Fibroblast of the aortic adventitia (primary cell): ENCODE measurements at places on chromosomes 6 and 20.

DNA sequence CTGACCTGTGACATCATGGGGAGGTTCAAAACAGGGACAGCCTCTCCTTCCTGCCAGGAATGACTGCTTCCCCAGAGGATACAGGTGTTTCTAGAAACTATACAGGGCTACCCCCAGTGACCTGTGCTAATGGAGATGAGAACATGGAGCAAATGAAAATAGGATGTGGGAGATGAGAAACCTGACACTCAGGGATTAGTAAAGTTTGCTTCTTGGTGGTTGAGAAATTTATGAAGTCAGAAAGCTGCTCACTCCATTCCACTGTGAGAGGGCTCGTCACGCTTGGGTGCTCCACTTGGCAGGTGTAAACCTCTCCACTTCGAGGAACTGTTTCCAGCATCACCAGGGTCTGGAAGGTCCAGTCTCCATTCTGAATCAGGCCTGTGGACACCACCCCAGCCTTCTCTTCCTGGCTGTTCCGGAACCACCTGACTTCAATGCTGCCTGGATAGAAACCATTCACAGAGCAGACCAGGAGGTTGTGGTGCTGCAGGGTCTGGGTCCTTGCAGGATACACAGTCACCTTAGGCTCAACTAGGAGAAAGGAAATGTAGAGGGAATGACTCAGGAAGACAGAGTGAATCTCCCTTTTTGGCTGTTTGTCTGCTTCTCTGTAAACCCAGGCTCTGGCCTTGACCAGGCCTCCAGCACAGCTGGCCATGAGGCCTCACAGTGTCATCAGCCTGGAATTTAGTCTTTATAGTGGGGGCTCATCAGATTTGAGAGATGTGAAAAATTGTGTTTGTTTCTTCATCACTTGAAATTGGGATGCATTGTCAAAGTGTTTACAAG, 10.8 kb downstream of the HLA-DRB5 start:
- no peak for DNase-seq

DNA sequence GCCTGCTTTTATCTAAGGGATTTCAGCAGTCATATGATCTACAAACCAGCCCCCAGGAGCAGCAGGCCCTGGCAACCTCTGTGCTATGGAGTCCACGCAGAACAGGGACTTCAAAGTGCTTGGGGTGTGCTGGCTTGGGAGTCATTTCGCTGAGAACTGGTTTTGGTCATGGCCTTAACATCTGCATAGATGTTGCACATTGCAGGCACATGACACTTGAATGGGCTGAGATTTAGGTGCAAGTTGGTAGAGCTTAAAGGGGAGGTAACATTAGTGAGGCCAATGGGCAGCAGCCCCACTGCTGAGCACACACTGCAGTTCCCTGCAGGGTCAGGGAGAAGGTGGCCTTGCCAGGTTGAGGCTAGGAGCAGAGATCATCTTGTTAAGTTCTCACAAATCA, 43.6 kb downstream of the RREB1 start:
- DNase-seq: no peak

DNA sequence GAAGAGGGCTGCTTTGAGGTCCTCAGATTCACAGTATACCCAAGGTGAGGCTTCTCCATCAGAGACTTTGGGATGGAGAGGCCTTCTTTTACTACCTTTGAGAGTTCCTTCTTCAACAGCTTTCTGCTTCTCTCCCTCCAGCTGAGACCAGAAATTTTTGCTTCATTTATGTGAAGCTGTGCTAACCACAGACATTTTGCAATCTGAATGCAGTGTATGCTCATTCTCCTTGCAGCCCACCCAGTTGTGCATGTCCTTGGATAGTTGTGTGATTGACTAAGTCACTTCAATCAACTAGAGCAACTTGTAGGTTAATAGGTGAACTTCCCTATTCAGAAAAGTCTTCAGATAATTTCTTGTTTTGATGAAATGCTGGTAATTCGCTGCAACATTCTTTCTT, 20.1 kb downstream of the DCBLD1 start:
- DNase-seq: peak; percentile 38

- DNase-seq: no peak
Measured at GRCh38 chr6:92647630-92648029, 771.7 kb downstream of the EPHA7 start.

- no peak for DNase-seq
Measured at GRCh38 chr20:3128275-3128984, 31.2 kb downstream of the FASTKD5 start.

GRCh38 chr6:12266571-12266970, 23.6 kb upstream of the EDN1 start:
- peak; percentile 43 for DNase-seq

DNA sequence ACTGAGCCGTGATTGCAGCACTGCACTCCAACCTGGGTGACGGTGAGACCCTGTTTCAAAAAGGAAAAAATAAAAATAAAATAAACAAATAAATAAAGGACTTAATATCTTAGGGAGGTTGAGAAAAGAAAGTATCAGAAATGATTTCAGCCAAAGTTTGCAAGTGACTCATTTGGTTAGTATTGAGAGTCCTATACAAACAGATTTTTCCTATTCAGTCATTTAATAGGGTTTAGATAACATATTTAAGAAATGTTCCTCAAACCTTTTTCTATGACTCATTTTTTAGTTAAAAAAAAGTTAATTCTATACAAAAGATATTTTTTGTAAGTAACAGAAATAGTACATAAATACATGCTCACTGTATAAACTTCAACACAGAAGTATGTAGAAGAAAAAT, 235.1 kb downstream of the GJA1 start:
- DNase-seq: peak; percentile 74

DNA sequence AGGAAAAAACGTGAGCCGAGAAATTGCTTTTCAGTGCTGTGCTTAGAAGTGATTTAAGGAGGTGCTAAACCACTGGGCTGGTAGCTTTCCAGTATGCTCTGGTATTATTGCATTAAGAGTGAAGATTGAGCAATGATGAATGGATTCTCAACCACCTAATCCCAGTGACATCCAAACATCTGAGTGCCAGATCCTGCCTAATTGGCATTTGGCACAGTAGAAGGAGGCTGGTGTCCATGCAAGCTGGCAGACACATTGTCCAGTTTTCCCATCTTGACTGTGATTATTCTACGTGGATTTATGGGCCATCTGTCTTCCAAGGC, 398.0 kb upstream of the PLCB4 start:
- no peak for DNase-seq

DNA sequence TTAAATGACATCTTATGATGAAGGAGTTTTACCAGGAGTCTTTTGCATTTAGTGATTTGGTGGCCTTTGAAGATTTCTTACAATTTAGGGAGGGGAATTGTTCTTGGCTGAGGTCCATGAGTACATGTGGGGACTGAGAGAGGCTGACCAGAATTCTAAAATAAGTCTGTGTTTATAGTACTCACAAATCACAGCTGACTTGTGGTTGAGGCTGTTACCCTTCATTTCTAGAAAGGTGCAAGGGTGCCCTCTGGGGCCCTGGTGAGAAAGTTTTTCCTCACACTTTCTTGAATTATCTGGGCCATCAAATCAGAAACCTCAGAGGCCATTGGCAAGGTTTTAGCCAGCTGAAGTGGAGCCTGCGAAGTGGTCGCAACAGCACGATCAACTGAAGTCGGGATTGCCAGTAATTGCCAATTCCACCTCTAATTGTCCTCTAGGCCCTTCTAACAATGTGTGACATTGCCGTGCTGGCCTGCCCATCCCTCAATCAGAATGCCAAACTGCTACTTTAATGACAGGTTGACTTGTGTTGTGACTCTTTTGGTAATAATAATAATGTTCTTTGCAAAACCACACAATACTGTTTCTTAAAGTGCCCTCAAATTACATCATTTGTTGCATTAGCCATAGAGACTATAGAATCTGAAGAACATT, 221.6 kb downstream of the OGFRL1 start:
- DNase-seq: peak; percentile 87

- peak; percentile 82 for DNase-seq
Measured at GRCh38 chr6:149334682-149335160, 17.2 kb downstream of the TAB2 start.

DNA sequence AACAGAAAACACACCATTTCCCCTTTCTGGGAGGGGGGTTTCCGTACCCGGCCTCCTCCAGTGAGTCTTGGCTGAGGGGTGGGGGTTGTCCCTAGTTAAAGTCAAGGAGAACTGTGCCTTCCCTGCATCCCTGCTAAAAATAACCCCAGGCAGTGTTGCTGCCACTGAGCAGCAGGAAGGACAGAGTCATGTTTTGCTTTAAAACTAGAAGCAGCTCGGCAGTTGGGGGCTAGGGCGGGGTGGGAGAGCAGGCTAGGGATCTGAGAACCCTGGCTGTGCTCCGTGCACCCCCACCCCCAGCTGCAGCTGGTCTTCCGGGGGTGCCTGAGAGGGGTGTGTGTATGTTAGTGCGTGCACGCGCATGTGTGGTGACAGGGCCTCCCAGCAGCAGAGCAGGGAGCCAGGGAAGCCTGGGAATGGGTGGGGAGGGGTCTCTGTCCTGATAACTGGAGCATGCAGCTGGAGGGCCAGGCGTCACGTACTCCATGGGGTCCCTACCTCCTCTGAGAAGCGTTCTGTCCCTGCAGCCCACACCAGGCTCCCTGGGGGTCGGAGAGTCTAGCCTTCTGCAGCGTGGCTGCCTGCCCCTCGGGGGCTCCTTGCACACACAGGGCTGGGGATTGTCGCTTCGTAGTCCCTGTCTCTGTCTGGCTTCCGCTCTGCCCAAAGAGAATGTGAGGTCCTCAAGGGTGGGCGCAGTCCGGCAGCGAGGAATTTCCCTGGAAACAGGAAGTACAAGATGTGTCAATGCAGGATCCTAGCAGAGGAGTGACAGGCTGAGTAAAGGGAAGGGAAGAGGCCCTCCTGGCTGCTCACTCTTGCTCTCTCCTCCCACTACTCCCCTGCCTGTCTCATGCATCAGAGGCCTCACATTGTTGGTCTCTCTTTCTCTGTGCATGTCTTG, 16.8 kb upstream of the ARMC12 start:
- DNase-seq: no peak

GRCh38 chr20:1805816-1806215, 89.4 kb upstream of the SIRPA start:
- no peak for DNase-seq

DNA sequence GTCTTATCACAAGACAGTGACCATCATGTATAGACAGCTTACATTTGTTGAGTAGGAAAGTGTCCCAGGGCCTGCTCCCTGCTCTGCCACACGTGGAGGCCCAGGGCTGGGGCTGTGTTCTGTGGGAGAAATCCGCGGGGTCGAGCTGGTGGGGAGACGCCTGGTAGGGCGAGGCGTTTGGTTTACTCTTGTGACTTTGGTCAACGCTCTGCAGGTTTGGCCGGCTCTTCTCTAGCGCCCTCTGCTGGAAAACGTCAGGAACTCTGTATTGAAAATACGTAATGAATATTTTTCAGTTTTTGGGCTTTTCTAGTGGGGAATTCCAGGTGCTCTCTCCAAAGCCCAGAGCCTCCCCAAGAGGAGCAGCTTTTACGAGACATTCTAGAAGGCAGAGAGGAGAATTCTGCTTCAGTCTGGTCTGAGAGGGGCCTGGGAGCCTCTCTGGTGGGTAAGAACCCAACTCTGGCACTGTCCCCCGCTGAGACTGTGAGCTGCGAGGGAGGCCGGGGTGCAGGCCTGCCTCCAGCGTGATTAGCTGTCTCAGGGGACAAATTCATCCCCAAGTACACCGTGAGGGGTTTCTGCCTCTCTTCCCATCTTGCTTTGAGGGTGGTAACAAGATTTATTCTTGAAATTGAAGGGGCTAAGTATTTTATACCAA, 112.6 kb upstream of the RALGAPA2 start:
- DNase-seq: peak; percentile 41

DNA sequence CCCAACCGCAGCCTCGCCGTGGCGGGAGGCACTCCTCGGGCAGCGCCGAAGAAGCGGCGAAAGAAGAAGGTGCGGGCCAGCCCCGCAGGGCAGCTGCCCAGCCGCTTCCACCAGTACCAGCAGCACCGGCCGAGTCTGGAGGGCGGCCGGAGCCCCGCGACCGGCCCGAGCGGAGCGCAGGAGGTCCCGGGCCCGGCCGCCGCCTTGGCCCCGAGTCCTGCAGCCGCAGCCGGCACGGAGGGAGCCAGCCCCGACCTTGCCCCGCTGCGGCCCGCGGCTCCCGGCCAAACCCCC, 525 bp downstream of the PNRC1 start:
- no peak for DNase-seq

DNA sequence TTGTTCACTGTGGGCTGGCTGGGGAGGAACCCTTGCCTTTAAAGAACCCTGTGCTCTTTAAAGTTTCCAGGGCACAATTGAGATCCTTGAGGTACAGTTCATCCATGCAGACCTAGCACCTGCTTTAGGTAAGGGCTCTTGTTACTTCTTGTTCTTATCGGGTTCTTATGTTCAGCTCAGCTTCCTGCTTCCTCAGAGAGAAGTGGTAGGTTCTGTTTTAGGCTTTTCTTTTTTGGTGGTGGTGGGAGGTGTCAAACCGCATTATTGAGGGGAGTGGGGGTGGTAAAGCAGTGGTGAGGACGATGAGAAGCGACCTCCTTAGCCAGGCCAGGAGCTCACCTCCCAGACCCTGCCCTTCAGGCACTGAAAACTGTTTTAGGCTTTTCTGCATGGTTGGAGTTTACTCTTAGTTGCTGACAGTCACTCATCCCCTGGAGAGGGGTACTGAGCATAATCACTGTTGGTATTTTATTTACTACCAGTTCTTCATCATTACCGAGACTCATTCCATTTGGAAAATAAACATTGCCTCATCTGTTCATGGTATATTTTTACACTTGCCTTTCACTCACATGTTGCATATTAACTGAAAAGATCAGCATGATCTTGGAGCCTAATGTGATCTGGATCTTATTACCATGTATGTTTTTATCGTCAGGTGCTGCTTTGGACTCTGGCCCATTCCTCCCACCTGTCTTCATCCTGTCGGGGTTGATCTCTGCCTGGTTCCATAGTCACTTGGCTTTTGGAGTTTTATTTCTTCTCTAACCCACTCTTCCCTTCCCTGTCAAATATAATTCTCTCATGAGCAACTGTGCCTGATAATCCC, 35.4 kb downstream of the SLC16A10 start:
- no peak for DNase-seq

DNA sequence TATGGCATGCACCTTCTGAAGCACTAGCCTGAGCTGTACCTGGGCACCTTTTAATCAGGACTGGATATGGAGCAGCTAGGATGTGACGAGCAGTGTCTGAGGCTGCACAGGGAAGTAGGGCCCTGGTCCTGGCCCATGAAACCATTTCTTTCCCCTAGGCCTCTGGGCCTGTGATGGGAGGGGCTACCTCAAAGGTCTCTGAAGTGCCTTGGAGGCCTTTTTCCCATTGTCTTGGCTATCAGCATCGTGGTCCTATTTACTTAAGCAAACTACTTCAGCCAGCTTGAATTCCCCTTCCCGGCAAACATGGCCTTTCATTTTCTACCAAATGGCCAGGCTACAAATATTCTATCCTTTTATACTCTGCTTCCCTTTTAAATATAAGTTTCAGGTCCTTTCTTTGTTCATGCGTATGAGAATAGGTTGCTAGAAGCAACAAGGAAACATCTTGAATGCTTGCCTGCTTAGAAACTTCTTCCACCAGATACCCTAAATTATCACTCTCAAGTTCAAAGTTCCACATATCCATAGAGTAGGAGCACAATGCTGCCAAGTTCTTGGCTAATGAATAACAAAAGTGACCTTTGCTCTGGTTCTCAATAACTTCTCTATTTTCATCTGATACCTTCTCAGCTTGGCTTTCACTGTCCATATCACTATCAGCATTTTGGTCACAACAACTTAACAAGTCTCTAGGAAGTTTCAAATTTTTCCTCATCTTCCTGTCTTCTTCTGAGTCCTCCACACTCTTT, 673.1 kb downstream of the HTR1B start:
- DNase-seq: no peak

GRCh38 chr20:50221501-50222308, 31.1 kb downstream of the CEBPB start:
- peak; percentile 36 for DNase-seq

- no peak for DNase-seq
Measured at GRCh38 chr6:111447051-111447450, 36.0 kb downstream of the REV3L start.

- no peak for DNase-seq
Measured at GRCh38 chr6:140821196-140821595, 1311.5 kb upstream of the GJE1 start.
